ENCODE measurements at places on chromosomes 13 and 19.

- no peak for DNase-seq
Measured at GRCh38 chr19:42542791-42543190, 14.5 kb upstream of the CEACAM1 start.

DNA sequence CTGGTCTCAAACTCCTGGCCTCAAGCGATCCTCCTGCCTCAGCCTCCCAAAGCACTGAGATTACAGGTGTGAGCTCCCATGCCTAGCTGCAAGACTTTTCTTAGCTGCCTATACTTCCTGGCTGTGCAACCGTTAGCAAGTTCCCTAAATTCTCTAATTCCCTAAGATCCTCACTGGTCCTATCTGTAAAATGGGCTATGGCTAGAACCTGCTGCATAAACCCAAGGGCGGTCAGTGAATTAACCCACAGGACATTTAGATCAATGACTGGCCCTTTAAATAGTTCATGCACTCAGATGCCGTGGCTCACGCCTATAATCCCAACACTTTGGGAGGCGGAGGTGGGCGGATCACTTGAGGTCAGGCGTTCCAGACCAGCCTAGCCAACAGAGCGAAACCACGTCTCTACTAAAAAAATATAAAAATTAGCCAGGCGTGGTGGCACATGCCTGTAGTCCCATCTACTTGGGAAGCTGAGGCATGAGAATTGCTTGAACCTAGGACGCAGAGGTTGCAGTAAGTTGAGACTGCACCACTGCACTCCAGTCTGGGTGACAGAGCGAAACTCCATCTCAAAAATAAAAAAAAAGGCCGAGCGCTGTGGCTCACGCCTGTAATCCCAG lies 4.1 kb upstream of the C19orf53 start:
- DNase-seq = no peak

GRCh38 chr13:108437496-108437895 lies 168.0 kb downstream of the TNFSF13B start:
- DNase-seq = no peak

- no peak for DNase-seq
Measured at GRCh38 chr19:4609878-4610511, 29.3 kb upstream of the TNFAIP8L1 start.

DNA sequence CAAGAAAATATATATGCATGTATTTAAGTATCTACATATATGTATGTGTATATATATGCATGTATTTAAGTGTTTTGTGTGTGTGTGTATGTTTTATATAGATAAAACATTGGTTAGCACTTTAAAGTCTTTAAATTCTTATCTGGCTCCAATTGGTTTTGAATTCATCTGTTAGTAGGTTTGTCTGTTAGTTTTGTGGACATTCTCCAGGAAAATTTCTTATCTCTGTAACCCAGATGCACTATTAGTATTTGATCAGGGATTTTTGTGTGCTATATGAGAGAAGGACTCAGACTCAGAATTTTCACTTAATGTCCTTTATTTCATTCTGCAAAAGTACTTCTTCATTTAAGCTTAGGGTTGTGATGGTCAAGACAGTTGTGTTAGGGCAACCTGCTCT lies 103.1 kb downstream of the ITGBL1 start:
- DNase-seq = no peak

- no peak for DNase-seq
Measured at GRCh38 chr13:85603735-85604134, 195.5 kb downstream of the SLITRK6 start.

- no peak for DNase-seq
Measured at GRCh38 chr13:46799139-46799538, 2.2 kb upstream of the ESD start.

- no peak for DNase-seq
Measured at GRCh38 chr13:112960706-112961105, 8.3 kb upstream of the MCF2L start.

DNA sequence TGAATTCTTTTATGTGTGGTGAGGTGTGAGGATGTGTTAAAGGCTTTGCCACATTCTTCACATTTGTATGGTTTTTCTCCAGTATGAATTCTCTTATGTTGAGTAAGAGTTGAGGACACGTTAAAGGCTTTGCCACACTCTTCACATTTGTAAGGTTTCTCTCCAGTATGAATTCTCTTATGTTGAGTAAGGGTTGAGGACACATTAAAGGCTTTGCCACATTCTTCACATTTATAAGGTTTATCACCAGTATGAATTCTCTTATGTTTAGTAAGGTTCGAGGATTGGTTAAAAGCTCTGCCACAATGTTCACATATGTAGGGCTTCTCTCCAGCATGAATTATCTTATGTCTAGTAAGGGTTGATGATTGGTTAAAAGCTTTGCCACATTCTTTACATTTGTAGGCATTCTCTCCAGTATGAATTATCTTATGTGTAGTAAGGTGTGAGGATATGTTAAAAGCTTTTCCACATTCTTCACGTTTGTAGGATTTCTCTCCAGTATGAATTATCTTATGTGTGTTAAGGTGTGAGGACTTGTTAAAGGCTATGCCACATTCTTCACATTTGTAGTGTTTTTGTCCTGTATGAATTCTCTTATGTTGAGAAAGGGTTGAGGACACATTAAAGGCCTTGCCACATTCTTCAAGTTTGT lies 27.1 kb downstream of the ZNF724 start:
- no peak for DNase-seq

DNA sequence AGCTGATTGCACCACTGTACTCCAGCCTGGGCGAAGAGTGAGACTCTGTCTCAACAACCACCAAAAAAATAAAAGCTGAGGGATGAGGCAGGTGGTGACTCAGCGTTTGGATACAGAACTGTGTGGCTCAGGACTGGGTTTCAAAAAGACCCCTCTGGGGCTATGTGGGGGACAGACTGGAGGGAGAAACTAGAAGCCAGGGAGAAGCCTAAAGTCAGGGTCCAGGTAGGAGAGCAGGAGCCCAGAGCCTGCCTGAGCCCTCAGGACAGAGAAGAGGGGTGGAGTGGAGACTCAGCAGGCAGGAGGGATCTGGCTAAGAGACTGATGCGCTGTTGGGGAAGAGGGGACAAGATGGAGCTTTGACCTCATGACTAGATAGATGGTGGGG lies 1.8 kb upstream of the CD37 start:
- DNase-seq = no peak

- no peak for DNase-seq
Measured at GRCh38 chr19:15776991-15777970, 10.2 kb upstream of the OR10H5 start.

DNA sequence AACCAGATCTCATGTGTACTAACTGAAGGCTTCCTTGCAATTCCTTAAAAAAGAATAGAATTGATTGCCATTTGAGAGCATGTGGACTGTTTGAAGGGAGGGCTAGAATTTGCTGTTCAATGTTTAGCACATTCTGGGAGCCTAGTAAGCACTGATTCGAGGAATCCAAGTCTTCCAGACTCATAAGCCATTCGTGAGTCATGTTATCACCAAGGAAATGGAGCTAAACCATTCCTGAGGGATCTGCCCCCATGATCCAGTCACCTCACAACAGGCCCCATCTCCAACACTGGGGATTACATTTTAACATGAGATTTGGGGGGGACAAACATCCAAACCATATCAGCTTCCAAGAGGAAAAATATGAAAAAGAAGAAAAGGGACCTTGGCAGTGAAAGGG lies 276.4 kb downstream of the KCNRG start:
- no peak for DNase-seq

DNA sequence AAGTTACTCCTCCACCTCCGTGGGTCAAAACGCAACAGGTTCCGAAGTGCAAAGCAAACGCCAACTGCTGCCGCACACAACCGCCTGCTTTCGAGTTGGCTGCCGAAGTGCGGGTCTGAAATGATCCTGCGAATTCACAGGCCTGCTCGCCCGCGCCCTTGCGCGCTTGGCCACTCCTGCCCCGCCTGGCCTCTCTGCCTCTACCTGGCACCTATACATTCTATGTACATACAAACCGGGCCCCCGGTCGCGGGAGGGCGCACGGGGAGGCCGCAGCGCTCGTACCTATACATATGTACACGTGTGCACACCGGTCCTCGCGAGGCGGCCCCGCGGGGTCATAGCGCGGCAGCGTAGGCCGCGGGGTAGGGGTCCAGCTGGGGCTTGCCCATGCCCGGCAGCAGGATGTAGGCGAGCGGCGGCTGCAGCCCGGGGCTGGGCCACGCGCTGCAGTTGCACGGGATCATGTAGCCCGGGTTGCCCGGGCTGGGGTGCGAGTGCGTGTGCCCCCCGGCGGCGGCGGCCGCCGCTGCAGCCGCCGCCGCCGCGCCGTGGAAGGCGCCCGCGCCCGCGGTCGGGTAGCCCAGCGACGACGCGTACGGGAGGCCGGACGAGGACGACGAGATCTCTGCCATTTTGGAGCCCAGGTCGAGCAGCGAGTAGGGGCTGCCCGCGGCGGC lies 1.3 kb downstream of the SOX21 start:
- DNase-seq = no peak

DNA sequence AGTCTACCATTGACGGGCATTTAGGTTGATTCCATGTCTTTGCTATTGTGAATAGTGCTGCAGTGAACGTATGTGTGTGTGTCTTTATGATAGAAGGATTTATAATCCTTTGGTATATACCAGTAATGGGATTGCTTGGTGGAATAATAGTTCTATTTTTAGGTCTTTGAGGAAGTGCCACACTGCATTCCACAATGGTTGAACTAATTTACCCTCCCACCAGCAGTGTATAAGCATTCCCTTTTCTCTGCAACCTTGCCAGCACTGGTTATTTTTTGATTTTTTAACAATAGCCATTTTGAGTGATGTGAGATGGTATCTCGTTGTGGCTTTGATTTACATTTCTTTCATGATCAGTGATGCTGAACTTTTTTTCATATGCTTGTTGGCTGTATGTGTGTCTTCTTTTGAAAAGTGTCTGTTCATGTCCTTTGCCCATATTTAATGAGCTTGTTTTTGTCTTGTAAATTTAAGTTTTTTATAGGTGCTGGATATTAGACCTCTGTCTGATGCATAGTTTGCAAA lies 37.5 kb downstream of the RFC3 start:
- no peak for DNase-seq

DNA sequence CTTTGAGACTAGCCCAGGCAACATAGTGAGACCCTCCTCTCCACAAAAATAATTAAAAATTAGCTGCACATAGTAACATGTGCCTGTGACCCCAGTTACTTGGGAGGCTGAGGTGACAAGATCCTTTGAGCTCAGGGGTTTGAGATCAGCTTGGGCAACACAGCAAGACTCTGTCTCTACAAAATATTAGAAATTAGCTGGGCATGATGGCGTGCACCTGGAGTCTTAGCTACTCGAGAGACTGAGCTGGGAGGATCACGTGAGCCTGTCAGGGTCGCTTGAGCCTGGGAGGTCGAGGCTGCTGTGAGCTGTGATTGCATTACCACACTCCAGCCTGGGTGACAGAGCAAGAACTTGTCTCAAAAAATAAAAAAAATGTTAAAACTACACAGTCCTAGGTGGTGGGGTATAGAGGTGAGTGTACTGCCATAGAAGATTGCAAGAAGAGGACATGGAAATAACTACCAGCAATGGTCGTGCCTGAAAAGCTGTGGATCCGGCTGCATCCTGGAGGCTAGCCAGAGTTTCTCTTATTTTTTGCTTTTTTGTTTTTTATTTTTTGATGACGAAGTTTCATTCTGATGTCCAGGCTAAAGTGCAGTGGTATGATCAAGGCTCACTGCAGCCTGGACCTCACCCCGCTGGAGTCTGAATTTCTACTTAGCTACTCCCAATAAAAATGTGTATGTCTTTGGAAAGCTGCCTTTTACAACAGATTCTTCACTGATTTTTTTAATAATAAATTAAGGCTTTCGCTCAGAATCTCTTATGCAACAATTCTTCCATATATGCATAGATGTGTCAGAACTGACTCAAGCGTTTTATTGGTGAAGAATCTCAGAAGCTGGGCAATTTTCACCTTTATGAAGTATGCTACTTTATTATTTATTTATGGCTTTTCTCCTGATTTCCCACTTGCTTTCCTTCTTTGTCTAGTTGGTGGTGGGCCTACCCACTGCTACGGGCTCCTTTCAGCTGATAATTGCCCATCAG lies 393.8 kb downstream of the TSHZ3 start:
- no peak for DNase-seq

All from stimulated activated CD4-positive, alpha-beta T cell treated with anti-CD3 and anti-CD28 coated beads, Interleukin-2, amount 100 ng/mL, for 24 hours (primary cell).